ENCODE measurements at places on chromosomes 12 and 14.

- DNase-seq = no peak
Measured at GRCh38 chr12:28938581-28939235, 210.4 kb upstream of the FAR2 start.

- no peak for DNase-seq
Measured at GRCh38 chr14:71212093-71212492, 304.8 kb downstream of the PCNX1 start.

DNA sequence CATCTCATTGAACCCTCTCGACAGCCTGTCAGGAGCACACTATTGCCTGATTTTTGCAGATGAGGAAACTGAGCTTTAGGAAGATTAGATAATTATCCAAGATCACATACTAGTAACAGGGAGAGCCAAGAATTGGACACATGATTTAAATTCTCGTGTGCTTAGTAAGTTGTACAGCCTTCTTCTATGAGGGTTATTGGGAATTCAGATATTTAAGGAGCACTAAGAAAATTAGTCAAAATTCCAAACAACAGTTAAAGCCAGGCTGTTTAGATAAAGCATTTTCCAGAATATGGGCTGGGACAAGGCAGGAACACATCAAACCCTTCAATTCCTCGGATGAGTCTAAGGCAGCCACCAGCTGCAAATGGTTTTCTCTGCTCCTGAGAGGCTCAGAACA, 148.8 kb downstream of the TMEM30B start:
- no peak for DNase-seq

GRCh38 chr14:69287098-69288010, 27.4 kb downstream of the GALNT16 start:
- no peak for DNase-seq

GRCh38 chr12:29614694-29615325, 117.3 kb upstream of the OVCH1 start:
- no peak for DNase-seq

DNA sequence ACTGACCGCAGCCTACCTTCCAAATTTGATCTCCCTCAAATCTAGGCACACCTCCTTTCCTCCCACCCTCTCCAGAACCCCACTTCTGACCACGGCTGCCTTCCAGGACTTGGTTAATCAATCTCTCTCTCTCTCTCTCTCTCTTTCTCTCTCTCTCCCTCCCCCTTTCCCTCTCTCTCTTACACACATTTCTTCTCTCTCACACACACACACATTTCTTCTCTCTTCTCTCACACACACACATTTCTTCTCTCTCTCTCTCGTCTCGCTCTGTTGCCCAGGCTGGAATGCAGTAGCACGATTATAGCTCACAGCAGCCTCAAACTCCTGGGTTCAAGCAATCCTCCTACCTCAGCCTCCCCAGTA, 521 bp upstream of the GMFB start:
- DNase-seq = no peak

- DNase-seq = no peak
Measured at GRCh38 chr14:68634874-68635595, 157.8 kb downstream of the ZFP36L1 start.

DNA sequence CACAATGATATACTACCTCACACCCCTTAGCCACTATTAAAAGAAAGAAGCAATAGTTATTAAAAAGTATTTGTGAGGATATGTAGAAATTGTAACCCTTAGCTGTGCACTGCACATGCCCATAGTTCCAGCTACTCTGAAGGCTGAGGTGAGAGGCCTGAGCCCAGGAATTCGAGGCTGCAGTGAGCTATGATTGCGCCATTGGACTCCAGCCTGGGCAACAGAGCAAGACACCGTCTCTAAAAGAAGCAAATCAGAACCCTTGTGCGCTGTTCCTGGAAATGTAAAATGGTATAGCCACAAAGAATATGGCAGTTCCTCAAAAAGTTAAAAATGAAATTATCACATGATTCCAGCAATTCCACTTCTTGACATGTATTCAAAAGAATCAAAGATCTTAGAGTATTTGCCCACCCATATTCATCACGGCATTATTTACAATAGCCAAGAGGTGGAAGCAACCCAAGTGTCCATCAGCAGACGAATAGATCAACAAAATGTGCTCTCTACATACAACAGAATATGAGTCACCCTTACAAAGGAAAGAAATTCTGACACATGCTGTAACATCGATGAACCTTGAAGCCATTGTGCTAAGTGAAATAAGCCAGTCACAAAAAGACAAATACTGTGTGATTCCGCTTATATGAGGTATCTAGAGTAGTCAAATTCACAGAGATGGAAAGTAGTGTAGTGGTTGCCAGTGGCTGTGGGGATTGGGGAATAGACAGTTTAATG, 23.7 kb upstream of the YLPM1 start:
- DNase-seq = no peak

DNA sequence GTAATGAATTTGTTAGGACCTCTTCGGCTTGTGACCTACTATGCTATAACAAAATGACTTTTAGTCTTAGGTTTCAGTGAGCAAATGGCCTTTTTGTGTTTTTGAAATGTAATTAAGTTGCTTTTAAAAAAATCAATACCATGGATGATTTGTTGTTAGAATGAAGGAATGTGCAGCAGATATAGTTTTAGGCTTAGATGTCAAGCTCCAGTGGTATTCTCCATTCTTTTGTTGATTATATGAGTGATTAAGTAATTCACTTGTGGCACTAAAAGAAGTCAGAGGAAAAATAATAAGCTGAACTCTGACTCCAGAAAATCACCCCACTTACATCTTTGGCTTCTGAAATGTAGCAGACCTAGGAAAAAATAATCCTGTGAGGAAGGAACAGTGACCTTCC, 474.1 kb upstream of the MIS18BP1 start:
- DNase-seq = no peak

GRCh38 chr12:112389228-112389627, 7.0 kb upstream of the HECTD4 start:
- no peak for DNase-seq

DNA sequence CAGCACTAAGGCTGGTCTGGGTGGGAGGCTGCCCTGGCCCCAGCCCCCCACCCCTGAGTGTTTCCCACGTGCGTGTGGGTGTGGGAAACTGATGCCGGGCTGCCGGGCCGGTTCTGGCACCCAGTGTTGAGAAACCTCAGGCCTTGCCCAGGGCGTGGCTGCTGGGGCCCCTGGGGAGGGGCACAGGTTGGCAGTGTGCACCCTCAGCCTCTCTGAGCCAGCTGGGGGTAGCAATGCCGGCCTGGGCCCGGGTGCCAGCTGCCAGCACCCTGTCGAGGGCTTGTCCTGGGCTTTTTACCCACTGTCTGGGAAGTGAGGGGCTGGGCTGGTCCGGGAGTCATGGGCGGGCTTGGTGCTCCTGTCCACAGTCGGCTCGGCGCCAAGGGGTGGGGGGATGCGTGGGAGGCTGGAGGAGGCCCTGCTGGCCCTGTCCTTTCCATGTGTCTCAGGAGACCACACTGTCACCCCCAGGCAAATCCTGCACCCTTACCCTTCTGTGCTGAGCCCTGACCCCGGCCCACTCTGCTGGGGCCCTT, 15.7 kb downstream of the ASPG start:
- DNase-seq = no peak

DNA sequence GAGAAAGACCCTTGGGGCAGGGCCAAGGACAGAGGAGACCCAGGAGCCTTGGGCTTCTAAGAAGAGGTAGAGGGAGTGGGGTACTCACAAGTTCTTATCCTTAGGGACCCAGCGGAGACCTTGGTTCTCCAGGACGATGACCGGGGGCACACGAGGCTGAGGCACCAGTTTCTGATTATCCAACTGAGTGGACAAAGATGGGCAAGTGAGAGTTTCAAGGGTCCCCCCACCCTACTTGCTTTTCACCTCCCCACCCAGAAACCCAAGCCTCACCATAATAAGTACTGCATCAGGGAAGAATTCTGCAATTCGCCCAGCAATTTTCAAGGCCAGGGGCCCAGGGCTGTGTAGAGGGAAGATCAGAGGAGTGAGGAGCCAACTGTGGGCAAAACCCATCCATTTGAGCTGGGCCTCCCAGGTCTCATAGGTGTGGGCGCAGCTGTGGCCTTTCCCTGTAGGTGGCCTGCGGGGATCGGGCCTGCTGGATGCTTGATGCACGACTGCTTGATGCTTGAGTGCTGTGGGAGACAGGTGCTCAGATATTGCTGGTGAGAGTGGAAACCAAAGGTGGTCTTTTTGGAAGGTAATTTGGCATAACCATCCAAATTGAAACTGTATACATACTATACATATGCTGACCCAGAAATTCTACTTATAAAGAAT, 2.0 kb downstream of the EMC9 start:
- DNase-seq = no peak

- DNase-seq = no peak
Measured at GRCh38 chr12:105477873-105478272, 147.4 kb downstream of the C12orf75 start.

- no peak for DNase-seq
Measured at GRCh38 chr14:100873096-100873482, 30.4 kb downstream of the RTL1 start.

DNA sequence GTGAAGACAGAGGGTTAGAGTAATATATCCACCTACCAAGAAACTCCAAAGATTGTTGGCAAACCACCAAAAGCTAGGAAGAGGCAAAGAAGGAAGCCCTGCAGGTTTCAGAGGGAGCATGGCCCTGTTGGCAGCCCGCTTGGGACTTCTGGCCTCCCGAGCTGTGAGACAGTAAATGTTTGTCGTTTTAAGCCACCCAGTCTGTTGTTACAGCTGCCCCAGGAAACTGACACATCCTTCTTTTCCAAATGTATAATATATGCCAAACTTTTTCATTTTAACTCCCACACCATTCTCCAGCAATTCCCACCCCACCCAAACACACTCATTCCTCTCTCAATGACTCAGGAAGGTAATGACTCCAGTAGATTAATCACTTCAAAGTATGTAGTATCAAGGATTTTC, 74.0 kb downstream of the RPS29 start:
- no peak for DNase-seq

DNA sequence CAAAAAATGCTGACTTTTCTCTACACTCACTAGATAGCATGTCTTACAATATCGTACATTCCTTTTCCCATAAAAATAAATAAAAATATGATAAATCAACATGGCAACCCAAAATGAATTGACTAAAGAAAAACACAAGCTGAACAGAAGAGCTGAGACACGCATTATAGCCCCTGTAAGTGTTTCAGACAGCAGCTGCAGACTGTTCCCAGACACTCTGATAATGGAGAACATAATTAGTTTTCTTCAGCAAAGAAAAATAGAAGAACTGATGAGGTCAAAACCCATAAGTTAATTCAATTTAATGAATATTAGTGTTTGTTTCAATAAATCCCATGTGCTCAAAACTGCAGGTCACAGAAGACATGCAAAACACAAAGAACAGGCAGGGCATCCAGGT, 23.8 kb downstream of the ST8SIA1 start:
- DNase-seq = no peak

DNA sequence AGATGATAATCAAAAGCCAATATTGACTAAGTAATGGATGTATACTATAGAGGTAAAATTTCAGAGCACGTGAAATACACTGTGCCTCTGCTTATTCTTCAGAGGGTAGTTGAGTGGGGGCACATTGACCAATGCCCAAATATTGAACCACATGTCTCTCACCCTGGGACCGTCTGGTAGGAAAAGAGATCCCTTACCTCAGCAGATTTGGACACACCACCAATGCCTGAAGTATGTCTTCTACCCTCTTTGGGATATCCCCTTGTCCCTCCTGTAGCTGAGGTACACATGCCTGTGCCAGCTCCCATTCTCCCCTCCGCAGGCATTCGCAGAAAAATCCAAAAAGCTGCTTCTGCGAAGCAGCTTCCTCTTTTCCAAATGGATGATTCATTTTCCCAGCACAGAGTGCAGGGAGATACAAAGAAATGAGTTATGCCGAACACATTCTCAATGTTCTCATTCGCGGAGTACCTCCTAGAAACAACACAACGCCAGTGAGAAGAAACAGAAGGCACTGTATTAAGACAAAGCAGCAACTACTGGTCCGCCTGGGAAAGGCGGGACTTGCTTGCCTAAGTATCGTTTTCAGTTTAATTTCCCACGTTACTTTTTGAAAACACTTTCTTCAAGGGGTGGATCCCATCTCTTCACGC, 691 bp downstream of the ZFYVE26 start:
- DNase-seq = no peak

DNA sequence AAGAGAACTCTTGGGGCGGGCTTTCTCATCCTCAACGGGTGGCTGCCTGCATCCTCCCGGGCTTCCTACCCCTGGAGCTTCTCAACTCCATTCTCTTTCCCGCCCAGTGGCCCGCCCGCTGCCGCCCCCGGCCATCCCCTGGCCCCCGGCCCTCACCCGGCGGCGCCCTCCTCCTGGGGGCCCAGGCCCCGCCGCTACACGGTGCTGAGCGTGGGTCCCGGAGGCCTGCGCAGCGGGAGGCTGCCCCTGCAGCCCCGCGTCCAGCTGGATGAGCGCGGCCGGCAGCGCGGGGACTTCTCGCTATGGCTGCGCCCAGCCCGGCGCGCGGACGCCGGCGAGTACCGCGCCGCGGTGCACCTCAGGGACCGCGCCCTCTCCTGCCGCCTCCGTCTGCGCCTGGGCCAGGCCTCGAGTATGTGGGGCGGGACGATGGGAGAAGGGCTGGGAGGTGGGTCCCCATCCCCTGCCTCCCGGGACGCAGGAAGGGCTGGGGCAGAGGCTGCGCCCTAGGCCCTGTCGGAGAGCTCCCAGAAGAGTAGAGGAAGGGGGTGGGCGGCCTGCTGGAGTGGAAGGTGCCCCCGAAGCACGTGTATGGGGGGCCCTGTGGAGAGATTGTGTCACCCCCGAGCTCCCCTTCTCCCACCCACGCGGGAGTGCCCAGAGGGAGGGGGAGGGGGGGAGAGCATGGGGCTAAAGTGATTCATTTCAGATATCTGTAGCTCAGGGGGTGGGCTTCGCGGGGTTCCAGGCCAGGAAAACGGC, 1.5 kb downstream of the LAG3 start:
- no peak for DNase-seq

- DNase-seq = no peak
Measured at GRCh38 chr12:28209782-28210181, 19.5 kb downstream of the CCDC91 start.

- DNase-seq = no peak
Measured at GRCh38 chr12:56223571-56224101, 506 bp upstream of the NABP2 start.

- no peak for DNase-seq
Measured at GRCh38 chr14:93011650-93012325, 88.8 kb downstream of the CHGA start.

- no peak for DNase-seq
Measured at GRCh38 chr12:48198672-48198971, 4.5 kb downstream of the OR10AD1 start.

GRCh38 chr12:122206976-122207375, 3.5 kb downstream of the B3GNT4 start:
- no peak for DNase-seq

DNA sequence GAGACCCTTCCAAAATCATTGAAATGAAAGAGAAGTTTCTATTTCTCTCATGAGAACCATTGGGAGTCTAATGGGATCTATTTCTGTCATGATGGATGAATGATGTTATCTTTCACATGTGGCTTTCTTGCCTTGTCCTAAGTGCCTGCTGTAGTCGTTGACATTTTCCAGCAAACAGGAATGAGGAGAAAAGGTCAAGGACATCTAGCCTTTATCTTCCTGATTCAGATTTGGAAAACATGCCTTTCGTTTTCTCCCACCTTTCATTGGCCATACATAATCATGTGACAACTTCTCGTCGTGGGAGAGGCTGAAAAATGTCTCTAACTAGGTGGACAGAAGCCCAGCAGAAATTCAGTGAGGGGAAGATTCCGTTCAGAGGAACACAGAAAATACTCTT, 94.5 kb downstream of the PCNX1 start:
- no peak for DNase-seq
